NCI-H187 (cell line): ENCODE measurements at places on chromosomes 2 and 18.

DNA sequence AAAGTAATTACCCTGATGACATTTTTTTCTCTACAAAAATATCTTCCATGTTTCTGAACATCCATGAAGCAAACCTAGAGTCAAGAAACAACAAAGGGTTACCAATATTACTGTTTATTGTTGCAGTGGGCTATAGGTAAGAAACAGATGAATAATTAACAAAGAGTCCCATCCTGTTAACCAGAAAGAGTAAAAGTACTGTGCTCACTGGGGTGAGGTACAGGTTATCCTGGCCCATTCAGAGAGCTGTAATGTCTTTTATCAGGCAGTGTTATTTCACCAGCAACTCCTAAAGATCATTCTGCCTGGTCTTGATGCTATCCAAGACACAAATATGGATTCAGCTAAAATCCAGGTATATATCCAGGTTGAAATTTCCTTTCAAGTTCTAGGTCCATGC, 754.9 kb downstream of the SATB2 start:
- DNase-seq: no peak

DNA sequence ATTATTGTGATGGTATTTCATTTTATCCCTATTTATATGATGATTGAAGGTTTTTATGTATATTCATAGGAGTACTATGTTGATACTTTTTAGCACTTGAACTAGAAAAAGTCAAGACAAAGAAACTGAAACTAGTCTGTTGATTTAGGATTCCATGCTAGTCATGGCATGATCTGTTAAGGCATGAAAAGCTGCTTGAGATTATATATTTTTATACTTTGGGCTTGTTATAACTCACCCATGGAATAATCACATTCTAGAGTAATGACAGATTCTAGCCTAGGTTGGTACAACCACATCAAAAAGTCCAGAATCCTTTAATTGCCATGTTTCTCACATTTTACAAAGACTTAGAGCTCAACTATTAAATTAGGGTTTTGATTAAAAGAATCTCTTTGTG, 472.6 kb upstream of the CELF4 start:
- DNase-seq: no peak

DNA sequence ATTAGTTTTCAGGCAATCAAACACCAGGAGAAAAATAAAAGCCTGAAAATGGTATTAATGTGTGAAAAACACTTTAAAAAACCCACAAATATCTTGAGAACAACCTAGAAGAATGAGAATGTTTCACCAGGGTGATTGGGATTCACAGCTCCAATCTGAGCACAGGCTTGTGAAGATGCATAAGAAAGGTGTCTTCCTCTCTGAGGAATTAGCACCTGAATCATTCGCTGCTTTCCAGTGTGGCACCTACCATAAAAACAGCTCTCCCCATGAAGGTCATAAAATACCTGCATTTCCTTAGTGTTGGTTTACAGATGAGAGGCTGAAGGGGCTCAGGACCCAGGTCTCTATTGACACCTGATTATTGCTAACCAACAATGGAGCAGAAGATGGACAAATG, 499.7 kb upstream of the KLHL29 start:
- DNase-seq: no peak

DNA sequence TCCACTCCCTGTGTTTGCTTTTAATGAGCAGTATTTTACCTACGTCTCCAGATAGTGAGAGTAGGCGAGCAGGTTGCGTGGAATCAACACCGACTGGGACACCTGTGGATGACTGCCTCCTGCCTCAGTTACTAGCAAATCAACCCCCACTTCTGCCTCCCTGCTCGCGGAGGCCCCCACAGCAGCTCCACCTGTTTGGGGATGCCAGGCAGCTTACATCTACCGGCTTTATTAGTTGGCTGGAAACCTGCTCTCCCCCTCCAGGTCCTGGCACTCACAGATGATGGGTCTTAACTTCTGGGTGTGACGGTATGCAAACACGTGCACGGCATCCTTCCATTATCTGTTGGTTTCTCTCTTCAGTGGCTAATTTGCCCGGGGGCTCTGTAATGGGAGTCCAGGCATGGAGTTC, 164.4 kb upstream of the SESTD1 start:
- no peak for DNase-seq

DNA sequence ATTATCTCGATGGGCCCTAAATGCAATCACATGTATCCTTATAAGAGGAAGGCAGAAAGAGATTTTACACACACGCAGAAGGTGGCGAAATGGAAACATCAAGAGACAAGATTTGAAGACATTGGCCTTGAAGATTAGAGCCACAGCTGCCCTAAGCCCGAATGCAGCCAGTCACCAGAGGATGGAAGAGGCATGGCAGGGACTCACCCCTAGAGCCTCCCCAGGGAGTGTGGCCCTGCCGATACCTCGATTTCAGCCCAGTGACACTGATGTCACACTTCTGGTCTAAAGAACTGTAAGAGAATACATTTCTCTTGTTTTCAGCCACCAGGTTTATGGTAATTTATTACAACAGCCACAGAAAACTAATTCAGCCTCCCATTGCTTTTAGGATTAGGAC, 17.4 kb downstream of the TTC39C start:
- no peak for DNase-seq

DNA sequence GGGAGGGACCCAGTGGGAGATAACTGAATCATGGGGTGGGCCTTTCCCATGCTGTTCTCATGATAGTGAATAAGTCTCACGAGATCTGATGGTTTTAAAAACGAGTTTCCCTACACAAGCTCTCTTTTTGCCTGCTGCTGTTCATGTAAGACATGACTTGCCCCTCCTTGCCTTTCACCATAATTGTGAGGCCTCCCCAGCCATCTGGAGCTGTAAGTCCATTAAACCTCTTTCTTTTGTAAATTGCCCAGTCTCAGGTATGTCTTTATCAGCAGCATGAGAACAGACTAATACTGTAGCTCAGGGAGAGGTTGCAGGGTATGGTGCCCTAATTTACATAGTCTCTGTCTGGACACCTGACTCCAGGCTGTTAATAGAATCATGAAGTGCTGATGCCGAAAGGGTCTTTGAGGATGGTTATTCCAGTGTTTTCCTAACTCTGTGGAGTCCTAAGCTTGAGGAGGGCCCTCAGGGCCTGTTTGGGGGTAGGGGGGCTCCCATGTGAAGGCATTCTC, 343.2 kb downstream of the ALK start:
- no peak for DNase-seq
